ENCODE measurements at places on chromosomes 4 and X. TPM values are rescaled to one million over a fixed set of nuclear protein-coding genes. Genes with fewer than 3 reads are reported as not detected.
A peak's percentile ranks its signal among the peaks of the same experiment; 100 is the strongest.

PARM1 gene
- 23.7 TPM for total RNA-seq

DNA sequence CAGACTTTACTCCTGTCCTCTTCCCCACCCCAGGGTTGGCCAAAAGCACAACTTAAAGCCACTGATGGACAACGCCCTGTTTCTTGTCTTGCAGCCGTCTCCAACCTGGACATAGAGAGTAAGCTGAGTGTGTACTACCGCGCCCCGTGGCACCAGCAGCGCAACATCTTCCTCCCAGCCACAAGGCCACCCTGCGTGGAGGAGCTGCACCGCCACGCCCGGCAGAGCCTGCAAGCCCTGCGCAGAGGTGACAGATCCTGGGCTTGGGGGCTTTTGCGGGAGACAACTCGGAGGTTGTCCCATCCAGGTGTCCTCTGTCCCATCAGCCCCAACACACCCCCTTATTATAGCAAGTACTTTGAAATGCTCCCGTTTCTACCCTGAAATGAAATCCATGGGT lies 49.6 kb upstream of the SCML1 start:
- no peak for DNase-seq
- H3K4me1 ChIP-seq: peaks cover 8% of the 10 kb centered on the region
- H3K27me3 ChIP-seq: no peaks in the 10 kb centered on the region
- no peak overlapping the region for H3K4me3 ChIP-seq
- no peaks in the 10 kb centered on the region for H3K36me3 ChIP-seq
- no peak overlapping the region for H3K27ac ChIP-seq

GRCh38 chrX:132271311-132271778 lies 52.1 kb upstream of the RAP2C start:
- no peaks in the 10 kb centered on the region for H3K27me3 ChIP-seq
- DNase-seq: peak; percentile 39
- H3K36me3 ChIP-seq: no peaks in the 10 kb centered on the region
- peak overlapping the region; percentile 19 for H3K27ac ChIP-seq
- H3K4me1 ChIP-seq: no peaks in the 10 kb centered on the region

DNA sequence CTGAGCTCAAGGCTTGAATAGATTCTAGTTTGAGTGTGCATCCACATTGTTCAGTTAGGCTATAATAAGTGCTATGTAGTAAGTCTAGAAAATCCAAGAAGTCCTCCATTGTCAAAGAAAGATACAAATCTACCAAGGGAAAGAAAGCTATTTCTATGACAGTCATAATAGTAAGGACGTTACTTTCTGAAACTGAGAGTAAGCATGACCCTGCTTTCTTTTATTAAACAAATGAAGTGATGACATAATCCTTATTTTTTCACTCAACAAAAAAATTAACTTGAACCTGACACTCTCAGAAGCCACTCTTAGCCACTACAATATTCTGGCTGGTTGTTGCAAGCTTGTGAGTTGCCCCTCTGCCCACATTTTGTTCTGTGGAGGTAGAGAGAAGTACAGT lies 33.8 kb upstream of the AMELX start:
- DNase-seq: no peak
- no peaks in the 10 kb centered on the region for H3K27me3 ChIP-seq
- H3K36me3 ChIP-seq: no peaks in the 10 kb centered on the region
- H3K4me1 ChIP-seq: no peaks in the 10 kb centered on the region
- no peak overlapping the region for H3K27ac ChIP-seq

Measured in tibial nerve (tissue), 4 donors.